OCI-M1 (cell line): ENCODE measurements at places on chromosomes 4 and X.

DNA sequence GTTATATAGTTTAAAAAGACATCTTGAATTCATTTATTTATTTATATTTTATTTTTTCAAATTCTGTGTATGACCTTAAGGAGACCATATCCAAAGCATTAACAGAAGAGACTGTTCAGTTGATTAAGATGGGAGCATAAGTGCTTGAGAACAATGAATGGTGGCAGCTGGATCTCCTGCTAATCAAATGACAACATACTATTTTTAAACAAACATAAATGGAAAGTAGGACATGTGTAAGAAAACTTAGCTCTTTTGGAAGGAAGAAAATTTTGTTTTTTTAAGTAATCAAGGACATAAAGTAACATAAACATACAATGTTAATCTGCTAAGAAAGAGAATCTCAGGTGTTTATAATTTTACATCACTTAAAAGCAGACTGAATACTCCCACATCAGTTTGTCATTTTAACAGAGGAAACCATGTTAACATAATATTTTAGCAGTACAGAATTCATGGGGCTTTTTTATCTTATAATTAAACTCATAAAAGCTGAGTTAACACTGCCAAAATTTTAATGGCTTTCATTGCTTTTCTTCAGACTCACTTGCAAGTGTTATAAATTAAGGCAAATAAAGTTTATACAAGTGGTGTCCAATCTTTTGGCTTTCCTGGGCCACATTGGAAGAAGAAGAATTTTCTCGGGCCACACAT, 95.1 kb downstream of the MAD2L1 start:
- no peak for DNase-seq

DNA sequence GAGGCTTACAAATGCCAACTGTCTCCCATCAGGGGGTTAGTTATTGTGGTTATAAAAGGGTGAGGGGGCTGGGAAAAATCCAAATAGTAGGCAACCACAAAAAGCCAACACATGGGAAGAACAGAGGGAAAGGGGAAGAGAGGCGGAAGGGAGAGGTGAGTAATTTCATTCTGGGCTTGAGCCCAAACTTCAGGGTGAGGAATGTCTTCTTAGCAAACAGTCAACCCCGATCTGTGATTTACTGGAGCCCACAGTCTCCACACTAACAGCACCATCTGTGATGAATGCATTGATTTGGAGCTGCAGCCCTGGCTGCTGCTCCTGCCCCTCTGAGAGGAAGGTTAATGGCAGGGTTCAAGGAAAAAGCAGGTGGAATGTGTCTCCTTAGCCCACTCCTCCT, 162.2 kb upstream of the GPR101 start:
- no peak for DNase-seq

- no peak for DNase-seq
These were observed 25.5 kb downstream of the SCD5 start for GRCh38 chr4:82773057-82773456.

- peak; percentile 91 for DNase-seq
These were observed 69.7 kb downstream of the KLHL8 start for GRCh38 chr4:87150498-87151261.

GRCh38 chr4:53208753-53209152, 157.1 kb downstream of the SCFD2 start:
- no peak for DNase-seq

DNA sequence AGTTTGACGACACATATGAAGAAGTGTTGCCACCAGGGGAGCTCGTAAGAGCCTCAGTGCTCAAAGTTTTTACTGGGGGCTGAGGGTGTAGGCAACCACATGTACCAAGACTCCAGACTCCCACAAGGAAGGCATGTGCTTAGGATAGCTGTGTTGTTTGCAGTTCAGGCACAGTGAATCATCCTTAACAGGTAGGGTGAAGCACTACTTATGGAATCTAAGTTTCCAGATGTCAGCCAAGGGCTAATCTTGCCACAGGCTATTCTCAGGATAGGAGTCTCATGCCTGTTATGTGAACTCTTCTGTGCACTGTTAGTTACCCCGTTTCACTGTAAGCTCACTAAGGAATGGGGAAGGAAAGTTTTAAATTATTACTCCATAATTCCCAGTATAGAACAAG, 202.6 kb downstream of the TMA16 start:
- no peak for DNase-seq

GRCh38 chrX:1794586-1794985, 179.7 kb downstream of the ASMT start:
- DNase-seq = no peak
